Stimulated activated CD4-positive, alpha-beta T cell treated with anti-CD3 and anti-CD28 coated beads, Interleukin-4, amount 100 ng/mL, for 48 hours (primary cell): ENCODE measurements at places on chromosomes 1 and 21.

GRCh38 chr21:25737421-25737820 is 2.6 kb downstream of the GABPA start:
- DNase-seq = no peak

DNA sequence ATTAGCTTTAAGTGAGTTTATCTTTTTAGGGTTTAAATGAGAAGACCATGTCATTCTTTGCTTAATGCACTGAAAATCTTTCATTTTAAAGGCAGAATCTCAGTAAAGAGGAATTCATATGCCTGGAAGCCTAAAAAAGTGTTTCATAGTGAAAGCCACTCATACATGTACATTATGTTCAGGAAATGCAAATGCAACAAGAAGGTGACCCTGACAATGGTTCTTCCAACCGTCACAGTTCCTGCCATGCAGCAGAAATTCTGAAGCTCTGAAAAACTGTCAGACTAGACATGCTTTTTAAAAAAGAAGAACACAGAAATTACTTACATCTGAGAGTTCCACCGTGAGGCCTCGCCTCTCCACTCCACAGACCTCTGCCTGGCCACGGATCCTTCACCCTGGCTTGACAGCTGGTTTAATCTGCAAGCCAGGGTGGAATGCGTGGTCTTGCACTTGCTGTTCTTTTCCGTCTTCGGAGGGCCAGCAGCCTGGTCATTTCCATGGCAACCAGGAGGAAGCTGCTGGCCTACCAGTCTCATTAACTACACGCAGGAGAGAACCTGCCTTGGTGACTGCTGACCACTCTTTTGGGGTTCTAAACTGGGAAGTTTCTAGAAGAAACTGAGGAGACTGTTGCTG is 41.8 kb upstream of the PAXBP1 start:
- DNase-seq = no peak

- DNase-seq = no peak
These were observed 17.3 kb downstream of the CD58 start for GRCh38 chr1:116553386-116554115.

- DNase-seq = peak; percentile 7
These were observed 144.6 kb upstream of the TNR start for GRCh38 chr1:175887981-175888428.

- no peak for DNase-seq
These were observed 172.4 kb downstream of the NEGR1 start for GRCh38 chr1:72109916-72110315.

GRCh38 chr1:153032677-153033308 is 1.8 kb downstream of the SPRR1B start:
- no peak for DNase-seq

DNA sequence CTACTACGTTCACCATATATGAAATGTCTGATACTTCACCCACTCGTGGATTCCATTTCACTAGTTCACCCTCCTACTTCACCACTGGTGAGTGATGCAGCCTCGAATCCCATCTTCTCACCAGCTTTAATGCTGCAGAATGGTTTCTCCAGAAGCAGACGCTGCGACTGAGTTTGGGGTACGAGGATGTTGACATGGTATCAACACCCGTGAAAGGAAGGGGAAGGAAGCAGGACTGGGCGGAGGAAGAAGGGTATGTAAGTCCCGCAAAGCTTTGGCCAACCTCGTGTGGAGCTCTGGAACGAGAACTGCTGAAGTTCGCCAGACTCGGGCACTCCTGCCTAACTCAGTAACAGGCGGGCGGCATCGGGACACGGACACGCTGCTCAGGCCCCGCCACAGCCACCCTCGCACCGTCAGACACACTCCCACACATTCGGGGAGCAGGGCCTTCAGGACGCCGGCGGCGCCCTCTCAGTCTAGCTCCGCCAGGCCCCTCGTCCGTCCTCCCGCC is 833 bp upstream of the DIP2A start:
- DNase-seq = peak; percentile 28

DNA sequence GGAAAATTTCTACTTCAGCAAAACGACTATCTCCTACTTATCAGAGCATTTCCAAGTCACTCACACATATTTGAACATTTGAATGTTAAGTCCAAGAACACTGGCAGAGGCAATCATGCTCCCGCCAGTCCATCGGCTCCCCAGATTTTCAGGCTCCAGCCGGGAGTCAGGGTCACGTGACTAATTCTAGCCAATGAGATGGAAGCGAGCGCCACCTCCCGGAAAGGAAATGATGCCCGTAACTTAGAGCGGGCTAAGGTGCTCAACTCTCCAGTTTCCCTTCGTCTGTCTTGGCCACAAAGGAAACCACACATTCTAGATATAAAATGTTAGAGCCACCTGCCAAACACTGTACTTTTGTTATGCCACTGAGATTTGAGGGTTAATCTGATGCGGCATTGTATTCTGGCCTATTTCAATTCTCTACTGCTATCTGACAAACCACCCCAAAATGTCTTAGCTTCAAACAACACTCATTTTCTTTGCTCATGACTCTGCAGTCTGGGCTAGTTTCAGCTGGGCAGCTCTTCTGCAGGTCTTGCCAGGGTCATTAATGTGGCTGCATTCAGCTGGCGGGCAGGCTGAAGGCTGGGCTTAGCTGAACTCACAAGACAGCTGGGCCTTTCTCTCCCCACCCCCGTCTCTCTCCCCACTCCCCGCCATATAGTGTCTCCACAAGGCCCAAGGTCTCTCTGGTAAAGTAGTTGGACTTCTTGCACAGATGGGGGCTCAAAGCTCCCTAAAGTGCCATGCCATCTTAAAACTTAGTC is 16.5 kb upstream of the LHX4 start:
- peak; percentile 51 for DNase-seq

- no peak for DNase-seq
These were observed 57.5 kb downstream of the ERG start for GRCh38 chr21:38440746-38441145.

DNA sequence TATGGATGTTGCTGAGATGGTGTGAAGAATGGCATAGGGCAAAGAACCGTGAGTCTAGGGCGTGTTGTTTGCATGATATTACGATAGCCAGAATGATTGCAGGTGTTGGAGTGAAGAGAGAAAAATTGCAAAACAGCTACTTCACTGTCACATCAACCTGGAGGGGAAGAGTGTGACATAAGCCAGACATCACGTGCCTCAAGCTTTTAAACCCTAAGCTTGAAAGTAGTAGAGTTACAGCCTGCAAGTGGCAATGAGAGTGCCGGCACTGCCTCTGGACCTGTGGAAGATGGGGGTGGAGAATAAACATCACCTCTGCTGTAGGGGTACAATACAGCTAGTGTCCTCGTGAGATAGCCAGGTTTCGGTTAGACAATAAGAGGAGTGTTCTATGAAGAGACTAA is 11.1 kb downstream of the EEIG2 start:
- DNase-seq = no peak

DNA sequence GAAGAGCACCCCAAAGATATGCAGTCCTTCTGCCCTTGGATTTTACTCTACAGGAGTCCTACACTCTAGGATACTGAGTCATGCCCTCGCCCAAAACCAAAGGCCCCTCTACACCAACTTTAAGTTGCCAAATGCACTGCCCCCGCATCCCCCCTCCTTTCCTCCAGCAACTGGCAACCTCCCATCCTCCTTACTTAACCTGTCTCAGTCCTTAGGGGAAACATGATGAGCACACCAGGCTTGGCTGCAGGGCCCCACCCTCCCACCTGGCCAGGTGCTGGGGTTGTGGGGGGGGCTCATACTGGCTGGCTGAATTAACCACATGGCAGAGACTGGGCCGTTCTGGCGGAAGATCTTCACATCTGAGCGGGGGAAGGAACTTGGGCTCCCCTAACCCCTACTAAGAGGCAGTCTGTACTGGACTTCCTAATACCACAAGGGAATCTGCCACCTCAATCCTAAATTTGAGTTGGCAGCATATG is 1.2 kb downstream of the HDGF start:
- DNase-seq = no peak

DNA sequence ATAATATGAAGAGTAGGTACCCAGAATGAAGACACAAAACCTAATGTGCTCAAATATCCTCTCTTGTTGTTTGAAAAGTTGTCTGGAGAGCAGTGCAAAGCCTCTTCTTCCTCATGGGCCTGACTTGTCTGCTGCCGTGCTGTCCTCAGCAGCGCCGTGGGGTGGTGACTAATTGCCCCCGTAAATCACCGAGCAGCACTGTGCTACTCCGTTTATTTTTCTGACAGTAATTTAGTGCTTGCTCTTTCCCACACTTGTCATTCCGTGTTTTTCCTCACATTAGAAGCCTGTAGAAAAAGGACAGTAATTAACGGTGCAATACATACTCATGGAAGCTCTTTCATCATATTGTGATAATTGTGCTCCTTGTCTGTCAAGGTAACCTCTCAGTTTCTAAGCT is 114.8 kb upstream of the BARHL2 start:
- no peak for DNase-seq

DNA sequence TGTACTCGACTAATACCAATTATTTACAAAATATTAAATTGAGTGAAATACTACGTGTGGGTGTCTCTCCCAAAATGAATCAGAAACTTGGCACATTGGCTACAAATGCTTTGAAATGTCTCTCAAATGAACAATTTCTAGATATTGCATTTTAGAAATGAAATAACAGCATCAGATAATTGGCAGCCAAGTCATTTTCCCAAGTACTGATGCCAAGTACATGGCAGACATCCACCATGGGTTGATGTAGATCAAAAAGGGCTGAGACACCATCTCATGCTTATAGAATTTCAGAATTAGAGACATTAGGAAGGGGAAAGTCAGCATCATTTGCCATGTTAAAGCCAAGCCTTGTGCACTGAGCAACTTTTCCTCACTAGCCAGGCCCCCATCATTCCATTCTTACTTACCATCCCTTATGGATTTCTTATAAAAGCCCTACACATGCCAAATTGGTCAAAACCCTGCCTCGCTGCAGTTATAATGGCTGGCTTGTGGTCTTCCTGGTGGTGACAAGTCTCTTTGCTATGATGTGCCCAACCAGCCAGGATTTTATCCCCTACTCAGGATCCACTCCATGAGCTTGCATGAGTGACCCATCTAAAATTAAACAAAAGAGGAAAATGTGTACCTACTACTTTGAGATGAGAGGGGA is 73.1 kb downstream of the GREM2 start:
- no peak for DNase-seq

DNA sequence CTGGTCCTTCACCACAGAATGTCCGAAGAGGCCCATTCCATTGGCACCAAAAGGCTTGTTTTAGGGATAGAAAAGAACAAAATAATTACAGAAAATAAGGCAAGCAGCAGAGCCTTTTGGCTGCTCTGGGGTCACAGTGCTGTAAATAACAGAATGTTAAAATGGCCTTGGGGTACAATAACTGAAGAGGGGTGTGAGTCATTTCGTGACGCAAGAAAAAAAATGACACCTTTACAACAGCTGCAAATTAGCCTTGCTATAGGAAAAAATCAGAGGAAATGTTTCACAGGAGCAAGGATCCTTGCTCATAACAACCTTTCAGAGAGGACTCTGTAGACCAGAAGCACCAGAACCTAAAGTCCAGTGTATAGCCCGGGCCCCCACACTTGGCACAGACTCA is 483.4 kb downstream of the OMA1 start:
- no peak for DNase-seq

- no peak for DNase-seq
These were observed 2.4 kb downstream of the GUCA2A start for GRCh38 chr1:42162181-42162580.

DNA sequence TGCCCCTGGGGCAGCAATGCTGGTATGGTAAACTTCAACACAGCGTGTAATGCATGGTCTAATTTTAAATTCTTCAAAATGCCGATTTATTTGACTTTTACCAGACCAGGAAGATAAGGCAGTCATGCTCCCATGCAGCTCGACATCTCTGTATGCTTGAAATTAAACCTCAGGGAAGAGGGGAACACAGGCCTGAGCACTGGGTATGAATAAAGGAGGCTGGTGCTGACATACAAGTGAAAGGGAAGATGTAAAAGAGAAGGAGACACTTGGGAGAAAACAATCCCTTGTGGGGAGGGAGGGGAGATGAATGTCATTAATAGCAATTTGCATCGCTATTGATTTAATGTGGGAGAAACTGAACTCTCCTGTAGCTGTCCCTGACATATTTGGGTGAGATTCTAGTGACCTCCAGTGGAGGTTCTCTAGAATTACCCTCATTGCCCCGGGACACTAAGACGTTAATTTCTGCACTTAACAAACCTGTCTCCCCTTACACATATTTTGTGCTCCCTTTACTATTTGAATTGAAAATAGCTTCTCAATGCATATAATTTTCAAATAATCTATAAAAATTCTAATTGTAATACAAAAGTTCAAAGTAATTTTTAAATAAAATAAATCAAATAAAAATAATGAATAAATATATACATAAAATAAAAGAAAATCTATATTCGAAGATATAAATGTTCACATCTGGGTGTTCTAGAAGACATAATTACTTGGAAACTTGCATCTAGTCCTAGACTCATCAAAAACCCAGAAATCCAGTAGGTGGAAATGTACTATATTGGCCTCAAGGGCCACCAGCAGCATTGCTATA is 283.1 kb downstream of the LMX1A start:
- DNase-seq = no peak

DNA sequence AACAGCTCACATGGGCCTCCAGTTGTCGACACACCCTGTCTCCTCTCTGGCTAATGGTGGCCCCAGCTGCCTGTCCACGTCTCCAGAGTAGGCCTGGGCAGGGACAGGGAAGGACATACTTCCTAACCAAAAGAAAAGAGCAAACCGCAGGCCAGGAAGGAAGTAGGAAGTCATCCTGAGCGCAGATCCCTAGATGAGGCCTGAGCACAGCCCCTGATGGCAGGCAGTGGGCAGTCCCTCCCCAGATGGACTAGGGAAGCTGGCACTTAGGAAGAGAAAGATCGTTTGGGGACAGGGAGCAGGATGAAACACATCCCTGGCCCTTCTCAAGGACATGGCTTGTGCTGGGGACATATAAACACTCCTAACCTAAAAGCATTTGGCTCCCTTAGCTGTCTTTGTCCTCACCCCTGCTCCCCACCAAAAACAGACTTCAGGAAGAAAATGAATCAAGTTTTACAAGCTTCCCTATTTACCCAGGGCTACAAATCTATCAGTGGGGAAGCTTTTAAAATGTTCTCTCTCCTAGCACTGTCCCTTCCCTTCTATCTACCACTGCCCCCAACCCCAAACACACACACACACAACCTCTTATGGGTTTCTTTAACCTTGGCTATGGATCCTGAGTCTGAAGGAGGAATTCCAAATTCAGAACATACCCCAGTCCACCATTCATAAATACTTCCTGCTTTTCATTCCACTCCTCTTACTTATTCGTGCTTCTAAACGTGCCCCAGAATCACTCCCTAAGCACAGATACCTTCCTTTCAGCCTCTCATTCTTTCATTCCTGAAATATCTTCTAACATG is 21.1 kb downstream of the SSBP3 start:
- DNase-seq = no peak

- no peak for DNase-seq
These were observed 382.8 kb downstream of the AMY1C start for GRCh38 chr1:104132382-104132973.

- DNase-seq = no peak
These were observed 31.1 kb upstream of the SRP9 start for GRCh38 chr1:225746361-225747179.

- DNase-seq = no peak
These were observed 2.2 kb downstream of the SLFNL1 start for GRCh38 chr1:41019353-41019745.

GRCh38 chr1:172915271-172915670 is 135.5 kb downstream of the TNFSF18 start:
- no peak for DNase-seq
